NCI-H2029 (cell line): ENCODE measurements at places on chromosomes 12 and 14.

- no peak for DNase-seq
Measured at GRCh38 chr12:126772171-126772864, 1494.7 kb upstream of the TMEM132C start.

DNA sequence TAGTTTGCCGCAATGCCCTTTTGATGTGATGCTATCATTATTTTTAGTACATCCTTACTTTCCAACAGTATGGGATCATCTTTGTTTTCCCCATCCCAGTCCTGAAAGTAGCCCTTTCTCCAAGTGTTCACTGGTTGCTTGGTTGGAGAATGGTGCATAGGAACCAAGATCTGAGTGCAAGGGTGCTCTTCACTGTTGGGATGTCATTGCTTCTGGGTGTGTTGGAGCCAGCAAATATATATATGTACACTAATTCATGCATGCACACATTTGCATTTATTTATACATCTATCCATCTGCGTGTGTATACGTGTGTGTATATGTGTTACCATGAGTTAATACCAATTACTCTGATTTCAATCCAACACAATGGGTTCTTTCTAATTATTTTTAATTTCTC lies 64.1 kb upstream of the RFLNA start:
- DNase-seq = no peak

DNA sequence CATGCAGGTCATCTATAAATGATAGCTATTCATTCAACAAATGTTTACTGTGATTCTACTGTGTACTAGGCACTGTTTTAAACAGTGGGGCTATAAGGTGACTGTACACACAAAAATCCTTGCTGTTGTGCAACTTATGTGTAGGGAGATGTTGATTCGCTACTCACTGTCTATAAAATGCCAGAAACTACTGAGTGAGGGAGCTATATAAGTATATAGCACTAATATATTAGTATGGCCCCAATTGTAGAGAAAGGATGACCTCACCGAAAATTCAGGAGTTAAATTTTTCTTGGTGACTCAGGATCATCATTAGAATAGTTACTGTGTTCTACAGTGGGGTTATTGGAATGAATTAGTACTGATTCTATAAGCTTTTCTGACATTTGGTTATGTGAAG lies 117.4 kb downstream of the TGFB3 start:
- DNase-seq = no peak

GRCh38 chr14:45727133-45727532 lies 474.1 kb upstream of the MIS18BP1 start:
- no peak for DNase-seq

- no peak for DNase-seq
Measured at GRCh38 chr12:27385766-27386564, 53.3 kb downstream of the BMAL2 start.

- no peak for DNase-seq
Measured at GRCh38 chr12:52836042-52836466, 1.9 kb upstream of the KRT79 start.

GRCh38 chr12:130246560-130246959 lies 84.3 kb downstream of the FZD10 start:
- DNase-seq = no peak

- DNase-seq = no peak
Measured at GRCh38 chr14:49121246-49121645, 464.9 kb downstream of the RPS29 start.

DNA sequence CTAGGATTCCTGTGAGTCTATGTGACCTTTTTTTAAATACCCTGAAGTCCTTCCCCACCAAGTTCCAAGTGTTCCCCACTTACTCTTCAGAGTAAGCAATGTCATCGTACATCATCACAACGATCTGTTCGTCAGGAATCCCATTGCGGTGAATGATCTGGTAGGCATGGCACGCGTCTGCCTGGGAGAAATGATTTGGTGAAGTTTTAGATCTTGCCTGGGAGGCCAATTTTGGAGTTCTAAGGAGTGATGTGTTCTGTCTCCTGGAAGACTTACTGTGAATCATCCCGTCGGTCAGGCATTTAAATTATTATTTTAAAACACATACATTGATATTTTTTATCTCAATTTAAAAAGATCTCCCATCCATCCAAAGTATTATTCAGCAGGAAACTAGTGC lies 29.8 kb downstream of the LGMN start:
- DNase-seq = no peak

DNA sequence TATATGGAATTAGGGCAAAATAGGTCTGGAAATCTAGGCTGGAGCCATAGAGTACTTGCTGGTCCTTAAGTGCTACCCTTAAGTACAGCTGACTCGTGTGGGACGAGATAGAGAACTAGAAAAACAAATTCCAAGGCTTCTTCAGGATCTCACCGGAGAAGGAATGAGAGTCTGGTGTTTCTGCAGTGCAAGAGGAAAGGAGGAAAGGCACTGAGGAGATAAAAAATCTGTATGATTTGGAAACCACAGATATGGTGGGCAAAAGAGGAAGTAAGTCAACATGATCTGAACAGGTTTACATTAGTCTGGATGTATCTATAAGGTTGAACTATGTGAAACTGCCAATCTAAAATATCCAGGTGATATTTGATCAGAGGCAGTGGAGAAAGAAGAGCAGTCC lies 134.4 kb upstream of the SOX5 start:
- DNase-seq = no peak

DNA sequence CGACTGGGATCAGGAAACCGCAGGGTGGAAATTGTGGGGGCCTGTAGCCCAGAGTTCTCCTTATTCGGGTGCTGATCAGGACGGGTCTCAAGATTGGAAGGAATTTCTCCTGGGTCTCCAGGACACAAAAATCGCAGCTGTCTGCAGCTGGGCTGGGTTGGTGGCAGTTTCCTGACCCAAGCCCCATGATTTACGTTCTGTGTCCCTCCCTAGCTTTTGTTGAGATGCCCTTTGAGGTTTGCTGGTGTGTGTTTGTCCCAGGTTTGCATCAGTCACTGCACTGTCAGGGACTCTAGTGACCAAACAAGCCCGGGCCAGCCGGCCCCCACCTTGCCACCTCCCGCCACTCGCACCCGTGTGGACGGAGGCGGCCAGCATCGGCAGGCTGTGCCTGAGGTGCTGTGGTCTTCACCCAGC lies 89.5 kb downstream of the FBXL14 start:
- DNase-seq = no peak

- peak; percentile 54 for DNase-seq
Measured at GRCh38 chr12:64404470-64405256, 471 bp downstream of the XPOT start.

- DNase-seq = no peak
Measured at GRCh38 chr12:3192221-3192620, 115.0 kb downstream of the TSPAN9 start.

GRCh38 chr14:36300337-36300736 lies 20.1 kb downstream of the MBIP start:
- DNase-seq = no peak

- no peak for DNase-seq
Measured at GRCh38 chr12:13133886-13134285, 30.4 kb upstream of the GSG1 start.

DNA sequence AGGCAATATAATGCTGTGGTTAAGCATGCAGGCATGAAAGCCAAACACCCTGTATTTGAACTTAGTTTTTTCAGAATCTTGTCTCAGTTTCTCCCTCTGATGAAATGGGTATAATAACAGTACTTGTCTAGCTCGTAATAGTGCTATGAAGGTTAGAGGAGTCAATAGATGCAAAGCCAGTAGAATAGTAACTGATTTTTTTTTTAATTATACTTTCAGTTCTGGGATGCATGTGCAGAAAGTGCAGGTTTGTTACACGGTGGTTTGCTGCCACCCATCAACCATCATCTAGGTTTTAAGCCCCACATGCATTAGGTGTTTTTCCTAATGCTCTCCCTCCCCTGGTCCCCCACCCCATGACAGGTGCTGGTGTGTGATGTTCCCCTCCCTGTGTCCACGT lies 87.4 kb downstream of the CPNE8 start:
- no peak for DNase-seq

GRCh38 chr14:88281447-88281846 lies 41.6 kb downstream of the KCNK10 start:
- DNase-seq = no peak

GRCh38 chr14:68606644-68607043 lies 186.2 kb downstream of the ZFP36L1 start:
- DNase-seq = no peak

DNA sequence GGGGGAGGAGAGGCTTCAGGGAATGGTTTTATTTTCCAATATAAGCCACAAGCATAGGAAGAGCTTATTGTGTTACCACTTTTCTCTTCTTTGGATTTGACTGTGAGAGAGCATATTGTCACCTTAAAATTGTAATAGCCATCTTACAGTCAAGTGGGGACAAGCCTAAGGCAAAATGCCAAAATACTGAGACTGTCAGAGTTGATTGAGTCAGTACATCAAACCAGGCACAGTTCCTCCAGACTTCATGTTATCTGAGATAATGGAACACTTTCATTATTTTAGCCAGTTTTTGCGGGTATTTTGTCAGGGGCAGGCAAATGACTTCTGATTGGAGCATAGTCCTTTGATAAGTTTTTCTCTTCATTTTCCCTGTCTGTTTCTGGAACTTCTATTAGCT lies 19.5 kb upstream of the NUBPL start:
- DNase-seq = no peak

GRCh38 chr14:65804439-65805112 lies 392.0 kb downstream of the FUT8 start:
- DNase-seq = no peak

- no peak for DNase-seq
Measured at GRCh38 chr14:77962731-77963520, 163.0 kb downstream of the ADCK1 start.

GRCh38 chr14:106850913-106851825 lies 1324.8 kb downstream of the TMEM121 start:
- DNase-seq = no peak

DNA sequence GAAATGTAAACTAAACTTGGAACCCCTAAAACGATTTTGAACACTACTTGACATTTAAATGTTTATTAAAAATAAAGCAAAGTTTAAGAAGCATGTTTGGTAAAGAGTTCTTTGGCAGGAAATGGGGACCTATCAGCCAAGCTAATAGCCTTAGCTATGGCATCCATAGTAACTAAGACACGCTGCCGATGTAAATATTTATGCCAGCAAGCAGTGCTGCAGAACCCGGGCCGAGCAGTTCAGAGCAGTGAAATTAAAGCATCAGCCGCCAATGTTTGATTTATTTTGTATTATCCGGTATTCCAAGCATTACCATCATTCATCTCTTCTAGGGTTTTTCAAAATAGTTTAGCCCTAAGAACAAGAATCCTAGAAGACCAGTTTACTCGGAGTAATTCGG lies 61.6 kb downstream of the PPP2R5C start:
- no peak for DNase-seq

- no peak for DNase-seq
Measured at GRCh38 chr14:47678993-47679392, 3.6 kb upstream of the MDGA2 start.

- DNase-seq = no peak
Measured at GRCh38 chr12:66354291-66354690, 52.0 kb downstream of the HELB start.

DNA sequence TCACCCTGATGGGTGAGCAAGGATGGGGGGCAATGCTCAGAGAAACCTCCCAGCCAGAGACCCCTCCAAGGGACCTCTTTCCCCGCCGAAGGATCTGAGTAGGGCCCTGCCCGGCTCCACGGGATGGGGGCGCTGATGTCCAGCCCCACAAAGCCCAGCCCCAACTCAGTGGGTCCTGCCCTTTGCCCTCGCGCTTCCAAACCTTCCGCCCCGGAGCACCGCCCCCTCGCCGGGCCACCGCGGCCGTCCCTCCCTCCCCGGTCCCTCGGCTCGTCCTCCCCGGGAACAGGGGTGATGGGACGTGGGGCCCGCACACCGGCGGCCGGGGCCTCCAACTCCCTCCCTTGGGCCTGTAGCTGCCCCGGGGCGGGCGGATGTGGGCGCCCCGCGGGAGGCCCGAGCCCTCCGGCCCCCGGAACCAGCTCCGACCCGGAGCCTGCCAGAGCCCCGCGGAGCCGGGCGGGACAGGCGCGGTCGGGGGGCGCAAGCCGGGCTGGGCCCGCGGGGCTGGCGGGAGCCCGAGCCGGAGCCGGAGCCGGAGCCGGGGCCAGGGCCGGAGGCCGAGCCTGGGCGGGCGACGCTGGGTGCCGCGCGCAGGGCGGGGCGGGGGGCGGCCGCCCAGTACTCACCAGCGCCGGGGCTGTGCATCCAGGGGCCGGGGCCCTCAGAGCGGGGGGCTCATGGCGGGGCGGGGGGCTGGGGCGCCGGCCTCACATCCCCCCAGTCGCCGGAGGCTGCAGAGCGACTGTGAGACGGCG lies 386 bp downstream of the HDAC7 start:
- no peak for DNase-seq

DNA sequence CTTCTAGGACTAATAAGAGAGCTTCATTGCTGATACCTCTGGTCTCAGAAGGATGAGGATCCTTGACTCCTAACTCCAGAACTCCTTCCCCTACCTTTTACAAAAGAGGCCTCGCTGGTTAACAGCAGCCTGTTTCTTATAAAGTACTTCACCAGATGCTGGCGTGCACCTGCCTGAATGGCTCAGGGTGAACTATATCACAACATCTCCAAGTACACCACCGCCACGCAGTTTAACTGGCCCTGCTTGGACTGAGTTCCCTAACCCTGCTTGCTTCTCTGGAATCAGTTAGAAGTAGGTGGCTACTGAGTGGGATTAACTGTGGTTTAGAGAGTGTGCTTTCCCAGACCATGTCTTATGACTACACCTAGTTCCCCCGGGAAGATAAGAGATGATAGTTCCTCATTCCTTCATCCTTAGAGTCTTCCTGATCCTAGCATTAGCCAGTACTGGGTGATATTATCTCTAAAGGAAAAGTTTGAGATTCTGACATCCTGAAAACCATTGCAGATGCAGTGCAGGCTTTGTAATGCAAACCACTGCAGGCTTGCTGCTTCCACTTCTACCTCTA lies 3.0 kb downstream of the FOXJ2 start:
- no peak for DNase-seq

DNA sequence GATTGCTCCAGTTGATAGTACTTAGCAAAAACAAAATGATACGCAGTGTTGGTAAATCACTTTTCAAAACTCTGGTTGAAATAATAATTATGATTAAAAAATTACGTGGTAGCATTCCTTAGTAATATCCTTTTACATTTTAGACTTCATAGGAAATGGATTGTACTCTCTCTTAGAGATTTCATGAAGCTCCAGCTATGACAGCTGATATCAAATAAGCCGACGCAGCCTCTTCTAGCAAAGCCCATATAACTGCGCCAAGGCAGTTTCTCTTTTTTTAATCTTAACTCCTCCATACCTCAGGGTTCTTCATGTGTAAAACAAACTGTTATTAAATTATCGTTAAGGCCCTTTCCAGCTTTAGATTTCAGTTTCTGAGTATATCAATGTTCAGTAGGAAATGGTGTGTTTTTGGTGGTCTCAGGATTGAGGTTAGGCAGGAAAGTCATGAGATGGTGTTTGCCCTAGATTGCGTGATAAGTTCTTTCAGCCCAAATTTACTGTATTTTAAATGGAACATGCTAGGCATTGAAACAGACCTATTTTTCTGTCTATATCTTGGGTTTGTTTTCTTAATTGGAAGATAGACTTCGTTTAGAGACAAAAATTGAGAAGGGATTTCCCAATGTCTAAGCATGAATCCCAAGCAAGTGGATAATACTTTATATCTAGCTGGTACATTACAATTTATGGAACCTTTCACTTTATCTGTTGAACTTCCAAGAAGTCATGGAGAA lies 902 bp upstream of the CFL2 start:
- no peak for DNase-seq
